D341Med (cell line): ENCODE measurements at places on chromosomes 5 and 9.

- no peak for DNase-seq
Measured at GRCh38 chr9:10173561-10173960, 439.2 kb downstream of the PTPRD start.

GRCh38 chr9:109437286-109437685, 60.8 kb downstream of the PTPN3 start:
- no peak for DNase-seq

- DNase-seq, result no peak
Measured at GRCh38 chr9:21812415-21812814, 10.0 kb downstream of the MTAP start.

GRCh38 chr5:124157320-124157719, 589.1 kb downstream of the ZNF608 start:
- no peak for DNase-seq

- DNase-seq, result no peak
Measured at GRCh38 chr9:77251050-77251449, 73.7 kb downstream of the VPS13A start.

DNA sequence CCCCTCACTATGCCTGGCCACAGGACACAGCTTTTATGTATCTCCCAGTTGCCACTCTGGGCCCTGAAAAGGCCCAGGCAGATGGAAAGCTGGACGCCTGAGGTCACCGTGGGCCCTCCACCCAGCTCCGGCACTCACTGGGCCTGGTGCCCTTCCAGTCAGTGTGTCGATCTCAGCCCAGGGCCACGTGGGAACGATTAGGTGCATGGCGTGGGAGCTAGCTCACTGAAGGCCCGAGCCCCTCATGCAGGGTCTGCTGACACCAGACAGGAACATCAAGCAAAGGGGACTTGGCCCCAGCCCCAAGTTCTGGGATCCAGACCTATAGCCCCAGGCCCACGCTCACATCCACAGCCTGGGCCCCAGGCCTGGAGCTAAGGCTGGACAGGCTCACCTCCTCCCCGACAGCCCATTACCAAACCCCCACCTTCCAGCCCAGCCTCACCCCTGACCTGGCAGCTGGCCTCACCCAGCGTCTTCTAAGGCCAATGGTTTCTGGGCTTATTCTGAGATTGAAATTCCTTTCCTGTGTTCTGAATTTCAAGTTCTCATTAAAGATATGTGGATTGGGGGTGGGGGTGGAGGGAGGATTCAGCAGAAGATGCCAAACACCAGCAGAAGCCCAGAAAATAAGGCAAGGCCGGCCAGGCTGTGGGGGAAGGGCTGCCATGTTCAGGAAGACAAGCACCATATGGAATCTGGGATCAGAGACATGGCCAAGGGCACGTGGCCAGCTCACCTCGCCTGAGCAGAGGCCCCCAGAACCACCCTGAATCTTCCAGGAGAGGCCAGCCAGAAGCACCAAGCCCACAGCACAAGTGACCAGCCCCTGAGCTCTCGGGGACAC, 74.5 kb downstream of the ADAMTS2 start:
- no peak for DNase-seq

GRCh38 chr5:98259595-98259994, 513.9 kb upstream of the RGMB start:
- no peak for DNase-seq

GRCh38 chr5:174518512-174518911, 205.9 kb upstream of the MSX2 start:
- no peak for DNase-seq

DNA sequence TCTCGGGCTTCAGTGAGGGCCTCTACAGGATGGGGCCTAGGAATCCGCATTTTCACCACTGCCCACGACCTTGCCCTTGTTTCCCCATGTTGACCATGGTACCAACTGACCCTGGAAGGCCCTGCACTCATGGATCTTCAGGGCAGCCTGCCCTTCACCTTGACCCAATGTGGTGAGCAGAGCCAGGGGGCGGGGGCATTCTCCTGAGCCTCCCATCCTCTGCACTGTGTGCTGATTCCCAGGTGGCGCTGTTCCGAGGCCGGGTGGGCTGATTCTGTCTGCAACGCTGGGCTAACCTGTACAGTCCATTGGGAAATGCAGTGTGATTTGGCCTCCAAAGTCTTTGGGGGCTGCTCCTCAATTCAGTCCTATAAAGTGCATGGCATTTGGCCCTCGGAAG, 68.7 kb downstream of the SHB start:
- no peak for DNase-seq

DNA sequence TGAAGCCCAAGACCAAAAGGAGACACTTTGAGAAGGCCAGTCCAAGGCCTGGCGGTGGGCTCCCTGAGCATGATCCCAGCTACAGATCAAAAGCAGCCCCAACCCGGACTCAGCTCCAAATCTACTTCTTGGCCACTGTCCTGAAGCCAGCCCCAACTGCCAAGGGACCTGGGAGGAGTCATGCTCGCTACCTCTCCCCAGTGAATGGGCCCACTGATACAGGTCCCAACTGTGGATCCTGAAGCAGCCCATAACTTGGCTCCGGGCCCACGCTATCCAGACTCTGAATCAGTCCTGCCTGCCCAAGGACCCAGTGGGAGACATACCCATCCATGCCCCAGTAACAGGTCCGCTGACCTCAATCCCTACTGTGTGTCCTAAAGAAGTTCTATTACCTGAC, 1545.3 kb upstream of the C9orf72 start:
- DNase-seq, result no peak

DNA sequence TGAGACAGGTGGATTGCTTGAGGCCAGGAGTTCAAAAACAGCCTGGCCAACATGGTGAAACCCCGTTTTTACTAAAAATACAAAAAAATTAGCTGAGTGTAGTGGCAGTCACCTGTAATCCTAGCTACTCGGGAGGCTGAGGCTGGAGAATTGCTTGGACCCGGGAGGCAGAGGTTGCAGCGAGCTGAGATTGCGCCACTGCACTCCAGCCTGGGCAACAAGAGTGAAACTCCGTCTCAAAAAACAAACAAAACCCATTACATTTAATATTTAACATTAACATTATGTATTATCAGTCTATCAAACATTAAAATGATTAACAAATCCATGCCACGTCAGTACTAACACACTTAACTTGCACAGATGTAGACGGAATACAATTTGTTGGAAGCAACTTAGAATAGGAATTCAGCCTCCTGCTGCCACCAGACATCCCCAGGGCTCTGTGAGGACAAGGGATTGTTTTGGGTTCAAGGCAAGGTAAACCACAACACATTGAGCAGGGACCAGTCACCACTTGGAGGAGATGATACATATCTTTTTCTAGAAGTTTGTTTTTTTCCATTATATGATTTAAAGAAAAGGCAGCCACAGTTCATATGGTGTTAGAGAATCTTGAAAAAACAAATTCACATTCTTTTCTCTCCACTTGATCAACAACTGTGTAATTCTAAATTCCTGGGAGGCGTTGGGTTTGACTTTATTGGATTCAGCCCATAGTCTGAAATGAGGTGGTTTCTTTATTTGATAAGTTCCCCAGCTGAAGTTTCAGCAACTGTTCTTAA, 104.1 kb upstream of the BASP1 start:
- no peak for DNase-seq

GRCh38 chr5:35227720-35228119, 2.6 kb downstream of the PRLR start:
- DNase-seq, result no peak

DNA sequence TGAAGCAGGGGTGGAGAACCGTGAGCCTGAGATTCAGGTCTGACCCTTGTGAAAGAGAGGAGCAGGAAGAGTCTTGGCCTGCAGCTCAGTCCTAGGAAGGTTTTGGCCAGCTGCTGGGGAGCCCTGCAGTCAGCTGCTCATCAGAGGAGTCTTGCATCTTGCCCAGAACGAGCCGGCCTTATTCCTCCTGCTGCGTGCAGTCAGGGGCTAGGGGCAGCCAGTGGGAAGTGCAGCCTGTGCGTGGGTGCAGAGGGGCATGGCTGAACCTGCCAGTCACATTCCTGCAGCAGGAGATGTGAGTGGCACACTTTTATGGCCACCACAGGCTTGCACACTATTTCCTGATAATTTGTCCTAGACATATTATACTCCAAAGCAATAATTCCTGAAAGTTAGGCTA, 278.7 kb downstream of the NPR3 start:
- DNase-seq, result no peak

GRCh38 chr5:77449277-77449676, 42.8 kb downstream of the WDR41 start:
- no peak for DNase-seq

DNA sequence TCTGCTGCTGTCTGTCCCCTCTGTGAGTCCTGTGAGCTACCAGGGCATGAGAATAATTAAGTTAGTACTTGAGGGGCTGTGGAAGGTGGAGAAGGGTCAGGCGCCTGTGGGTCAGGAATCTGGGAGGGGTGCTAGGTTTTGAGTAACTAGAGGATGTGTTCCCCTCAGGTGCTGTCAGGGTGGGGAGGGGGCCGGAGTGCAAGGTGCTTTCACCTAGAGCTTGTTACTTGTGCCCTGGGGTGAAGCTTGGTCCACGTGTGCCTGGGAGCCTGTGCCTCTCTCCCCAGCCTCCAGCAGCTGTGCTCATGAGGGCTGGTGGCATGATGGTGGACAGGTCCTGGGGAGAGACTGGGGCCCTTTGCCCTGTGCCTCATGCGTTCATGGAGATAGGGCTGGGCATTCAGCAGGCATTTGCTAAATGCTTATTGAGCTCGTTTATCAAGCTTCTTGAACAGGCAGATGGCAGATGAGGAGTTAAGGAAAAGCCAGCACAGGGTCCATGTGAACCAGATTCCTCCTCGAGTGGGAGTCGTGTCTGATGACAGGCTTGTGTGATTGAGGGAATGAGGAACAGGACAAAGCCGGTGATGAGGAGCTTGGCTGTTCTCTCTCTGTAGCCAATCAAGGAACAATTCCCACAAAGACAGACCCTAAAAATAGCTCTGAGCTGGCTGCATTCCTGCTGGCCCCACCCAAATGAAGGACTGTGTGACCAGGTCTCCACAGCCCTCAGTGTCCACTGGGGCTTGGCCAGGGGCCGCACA, 40.9 kb downstream of the CACNA1B start:
- no peak for DNase-seq

DNA sequence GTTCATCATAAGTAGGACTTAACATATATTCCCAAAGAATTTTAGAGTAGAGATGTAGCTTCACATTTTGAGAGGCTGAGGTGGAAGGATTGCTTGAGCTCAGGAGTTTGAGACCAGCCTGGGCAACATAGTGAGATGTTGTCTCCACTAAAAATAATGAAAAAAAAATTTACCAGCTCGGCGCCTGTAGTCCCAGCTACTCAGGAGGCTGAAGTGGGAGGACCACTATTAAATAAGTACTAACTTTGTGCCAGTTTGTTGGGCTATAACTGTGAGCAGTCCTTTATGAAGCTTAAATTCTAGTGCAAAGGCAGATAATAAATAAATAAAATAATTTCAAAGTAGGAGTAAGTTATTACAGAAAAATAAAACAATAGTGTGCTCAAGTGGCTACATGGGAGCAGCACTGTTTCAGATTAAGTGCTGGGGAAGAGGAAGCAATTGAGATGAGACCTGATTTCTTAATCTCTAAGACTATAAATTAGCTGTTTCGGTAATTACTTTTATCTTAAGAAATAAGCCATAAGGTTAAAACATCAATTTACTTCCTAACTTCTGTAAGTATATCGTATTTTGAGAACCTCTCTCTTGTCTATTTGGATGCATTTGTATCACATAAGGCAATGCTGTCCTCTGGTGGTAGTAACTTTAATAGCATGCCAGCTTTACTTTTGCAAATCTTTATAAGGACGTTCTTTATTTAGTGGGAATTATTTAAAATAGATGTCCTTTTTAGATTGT, 98.9 kb downstream of the CSNK1G3 start:
- peak; percentile 22 for DNase-seq

GRCh38 chr5:36662291-36662851, 56.0 kb downstream of the SLC1A3 start:
- DNase-seq, result no peak

DNA sequence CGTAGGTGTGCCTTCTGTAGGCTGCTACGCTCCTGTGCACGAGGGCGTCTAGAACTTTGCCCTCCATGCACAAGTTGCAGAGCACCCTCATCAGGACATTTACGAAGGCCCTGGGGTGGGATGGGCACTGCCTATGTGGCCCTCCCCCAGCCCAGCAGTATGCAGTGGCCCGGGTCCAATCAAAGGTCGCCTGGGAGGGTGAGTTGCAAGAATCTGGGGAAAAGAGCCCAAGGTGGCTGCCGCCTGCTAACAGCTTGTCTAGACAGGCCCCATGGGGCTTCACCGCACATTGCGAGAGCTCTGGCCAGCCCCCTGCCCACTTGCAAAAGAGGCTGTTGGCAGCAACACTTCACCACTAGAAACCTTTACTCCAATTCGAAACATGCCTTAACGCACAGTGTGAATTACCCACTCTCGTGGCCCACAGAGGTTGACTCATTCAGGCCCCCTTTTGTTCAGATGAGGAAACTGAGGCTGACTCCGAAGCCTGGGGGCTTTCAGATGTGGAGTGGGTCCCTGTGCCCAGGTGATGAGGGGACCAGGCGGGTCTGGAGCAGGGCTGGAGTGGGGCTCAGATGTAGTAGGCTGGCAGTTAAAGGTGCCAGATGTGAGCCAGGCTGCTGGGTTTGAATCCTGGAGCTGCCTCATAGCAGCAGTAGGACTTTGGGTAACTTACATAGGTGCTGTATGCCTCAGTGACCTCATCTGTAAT, 31.8 kb upstream of the IL17B start:
- no peak for DNase-seq

- peak; percentile 58 for DNase-seq
Measured at GRCh38 chr5:59893429-59894227, at the start of gene PDE4D. PDE4D (minus strand) TSS chr5:59893726.

DNA sequence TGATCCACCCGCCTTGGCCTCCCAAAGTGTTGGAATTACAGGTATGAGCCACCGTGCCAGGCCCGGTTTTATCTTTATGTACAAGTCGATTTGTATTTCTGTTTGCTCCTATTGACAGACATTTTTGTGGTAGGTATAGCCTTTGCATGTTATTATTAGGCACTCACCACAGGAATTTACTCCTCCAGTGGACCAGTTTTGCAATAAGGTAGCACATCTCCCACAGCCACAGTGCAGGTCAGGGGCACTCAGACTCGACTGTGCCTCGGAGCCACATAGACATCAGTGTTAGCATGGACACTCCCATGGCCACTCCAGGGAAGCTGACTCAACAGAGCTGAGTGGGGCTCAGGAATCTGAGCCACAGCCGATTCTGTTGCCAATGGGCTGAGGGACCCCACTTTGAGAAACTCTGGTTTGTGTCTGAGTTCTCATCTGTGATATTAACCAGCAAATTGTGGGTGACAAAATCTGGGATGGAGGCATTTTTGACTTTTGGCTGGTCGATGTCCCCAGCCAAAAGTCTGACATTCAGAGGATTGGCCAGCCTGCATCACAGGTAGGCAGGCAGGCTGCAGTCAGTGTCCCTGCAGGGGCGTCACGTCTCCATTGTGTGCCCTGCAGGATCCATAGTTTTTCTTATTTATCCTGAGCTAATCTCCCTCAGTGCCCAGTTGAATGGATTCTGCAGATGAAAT, 15.0 kb upstream of the SHB start:
- no peak for DNase-seq

DNA sequence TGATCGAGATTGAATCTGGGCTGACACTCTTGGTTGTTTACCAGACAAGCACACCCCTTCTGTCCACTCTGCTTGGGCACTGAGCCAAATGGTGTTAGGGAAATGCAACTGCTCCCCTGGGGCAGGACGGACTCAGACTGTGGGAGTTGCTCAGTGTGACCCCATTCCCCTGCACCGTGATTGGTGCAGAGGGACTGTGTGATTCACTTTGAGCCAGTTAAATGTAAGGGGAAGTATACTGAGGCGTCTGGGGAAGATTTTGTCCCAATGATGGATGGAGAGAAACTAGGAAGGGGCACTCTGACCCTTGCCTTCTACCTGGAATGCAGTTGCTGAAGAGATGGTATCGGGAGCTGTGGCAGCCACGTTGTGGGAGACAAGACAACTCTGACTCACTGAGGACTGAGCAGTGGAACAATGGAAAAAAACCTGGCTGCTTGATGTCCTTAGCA, 196.0 kb upstream of the ANKRD55 start:
- DNase-seq, result no peak
